ENCODE measurements at places on chromosomes 7 and 10.
A peak's percentile ranks its signal among the peaks of the same experiment; 100 is the strongest.

DNA sequence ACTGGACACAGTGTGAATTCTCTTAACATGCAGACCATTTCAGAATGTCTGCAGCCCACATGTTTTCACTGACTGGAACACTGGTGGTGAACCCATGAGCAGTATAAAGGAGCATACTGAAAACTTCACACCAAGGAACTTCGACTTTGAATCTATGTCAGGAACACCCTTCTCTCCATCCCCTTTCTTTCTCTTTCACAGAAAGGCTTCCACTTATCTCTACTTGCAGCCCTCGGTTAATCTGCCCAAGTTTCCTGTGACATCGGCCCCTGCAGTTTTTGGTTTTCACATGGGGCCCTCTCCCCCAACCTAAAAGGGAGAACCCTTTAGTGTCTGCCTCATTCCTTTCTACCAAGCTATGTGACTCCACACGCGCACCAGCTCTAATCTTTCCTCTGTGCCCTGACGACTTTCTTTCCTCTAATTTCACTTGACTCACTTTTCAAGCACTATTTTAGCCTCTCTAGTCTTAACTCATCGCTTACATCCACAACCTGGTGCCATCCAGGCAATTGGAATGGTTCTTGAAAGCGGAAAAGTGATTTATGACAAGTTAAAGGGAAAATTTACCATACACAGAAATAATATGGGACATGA lies 70.1 kb downstream of the RELN start:
- no peak for DNase-seq

- DNase-seq: no peak
Observed at GRCh38 chr7:5838761-5839500, 41.7 kb upstream of the OCM start.

DNA sequence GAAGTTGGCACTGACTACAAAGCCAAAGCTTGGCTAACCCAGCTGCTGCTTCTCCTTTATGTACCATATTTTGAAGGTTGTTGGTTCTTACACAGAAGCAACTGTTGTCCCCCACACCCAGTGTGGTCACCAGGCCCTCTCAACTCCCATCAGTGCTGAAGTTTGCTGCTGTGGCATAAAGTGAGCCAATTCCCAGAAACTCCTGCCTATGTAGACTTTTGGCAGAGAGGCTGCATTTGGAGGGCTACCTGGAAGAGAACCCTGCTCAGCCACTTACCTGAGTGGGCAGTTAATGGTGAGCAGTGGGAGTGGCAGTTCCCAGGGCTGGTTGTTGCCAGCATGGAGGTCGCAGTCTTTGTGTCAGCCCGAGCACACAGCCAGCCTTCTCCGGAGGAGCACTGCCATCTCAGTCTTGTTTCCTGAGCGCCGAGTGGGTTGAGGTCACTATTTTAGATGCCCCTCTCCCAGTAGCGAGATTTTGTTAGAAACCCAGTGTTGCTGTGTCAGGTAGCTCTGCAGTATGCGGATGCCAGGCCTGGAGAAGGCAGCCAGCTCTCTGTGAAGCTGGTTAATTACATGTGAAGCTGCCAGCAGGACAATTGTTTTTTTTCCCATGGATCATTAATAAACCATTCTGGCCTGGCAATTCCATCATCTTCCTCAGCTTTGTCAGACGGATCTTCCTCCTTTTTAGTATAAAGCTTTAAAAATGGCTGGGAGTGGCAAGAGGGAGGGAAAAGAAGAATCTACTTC lies 24.5 kb downstream of the LRRC4 start:
- DNase-seq: no peak

GRCh38 chr7:101588131-101588935 lies 40.8 kb downstream of the MYL10 start:
- DNase-seq: no peak

- DNase-seq: peak; percentile 15
Observed at GRCh38 chr7:115782696-115783490, 247.7 kb downstream of the TFEC start.

DNA sequence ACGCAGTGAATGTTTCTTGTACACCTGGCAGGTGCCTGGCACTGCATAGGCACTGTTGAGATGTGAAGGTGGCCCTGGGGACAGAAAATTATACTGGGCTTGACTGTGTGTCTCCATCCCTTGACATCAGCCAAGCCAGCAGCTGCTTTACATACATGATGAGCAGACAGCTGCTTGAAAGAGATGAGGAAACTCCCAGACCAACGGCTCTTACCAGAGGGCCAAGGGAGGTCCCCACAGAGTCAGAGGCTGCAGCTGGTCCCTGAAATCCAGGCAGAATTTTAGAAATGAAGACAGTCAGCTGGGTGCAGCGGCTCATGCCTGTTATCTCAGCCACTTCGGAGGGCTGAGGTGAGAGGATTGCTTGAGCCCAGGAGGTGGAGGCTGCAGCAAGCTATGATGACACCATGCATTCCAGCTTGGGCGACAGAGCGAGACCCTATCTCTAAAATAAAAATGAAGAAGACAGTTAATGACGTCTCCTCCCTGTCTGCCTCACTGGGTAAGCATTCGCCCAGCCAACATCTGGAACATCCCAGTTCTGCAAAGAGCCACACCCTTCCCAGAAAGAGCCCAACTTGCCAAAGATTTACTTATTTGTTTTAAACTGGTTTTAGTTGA lies 17.6 kb downstream of the LIMK1 start:
- no peak for DNase-seq

GRCh38 chr10:18683427-18683826 lies 24.2 kb downstream of the ARL5B start:
- no peak for DNase-seq

DNA sequence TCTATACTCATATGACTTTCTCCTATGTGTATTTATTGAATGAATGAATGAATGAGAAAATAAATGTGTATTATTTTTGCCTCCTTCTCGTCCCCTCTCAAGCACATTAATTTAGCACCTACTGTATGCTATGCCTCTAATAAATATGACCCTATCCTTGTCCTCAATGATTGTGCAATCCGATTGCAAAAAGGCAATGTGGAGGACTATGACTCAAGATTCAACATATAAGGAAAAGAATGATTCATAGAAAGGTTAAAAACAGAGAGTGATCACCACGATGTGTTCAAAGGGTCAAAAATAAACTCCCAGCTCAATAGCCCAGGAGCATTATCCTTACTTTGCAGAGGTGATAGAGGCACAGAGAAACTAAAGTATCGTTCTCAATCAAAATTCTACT lies 322.8 kb upstream of the SORCS1 start:
- DNase-seq: no peak

- DNase-seq: no peak
Observed at GRCh38 chr10:123494301-123494808, 171.8 kb upstream of the GPR26 start.

- DNase-seq: no peak
Observed at GRCh38 chr7:137337902-137338301, 5.6 kb downstream of the PTN start.
